Activated naive CD4-positive, alpha-beta T cell (primary cell): ENCODE measurements at places on chromosomes 6 and 20.

GRCh38 chr6:31870385-31870921 is 7.8 kb upstream of the NEU1 start:
- no peak for DNase-seq

DNA sequence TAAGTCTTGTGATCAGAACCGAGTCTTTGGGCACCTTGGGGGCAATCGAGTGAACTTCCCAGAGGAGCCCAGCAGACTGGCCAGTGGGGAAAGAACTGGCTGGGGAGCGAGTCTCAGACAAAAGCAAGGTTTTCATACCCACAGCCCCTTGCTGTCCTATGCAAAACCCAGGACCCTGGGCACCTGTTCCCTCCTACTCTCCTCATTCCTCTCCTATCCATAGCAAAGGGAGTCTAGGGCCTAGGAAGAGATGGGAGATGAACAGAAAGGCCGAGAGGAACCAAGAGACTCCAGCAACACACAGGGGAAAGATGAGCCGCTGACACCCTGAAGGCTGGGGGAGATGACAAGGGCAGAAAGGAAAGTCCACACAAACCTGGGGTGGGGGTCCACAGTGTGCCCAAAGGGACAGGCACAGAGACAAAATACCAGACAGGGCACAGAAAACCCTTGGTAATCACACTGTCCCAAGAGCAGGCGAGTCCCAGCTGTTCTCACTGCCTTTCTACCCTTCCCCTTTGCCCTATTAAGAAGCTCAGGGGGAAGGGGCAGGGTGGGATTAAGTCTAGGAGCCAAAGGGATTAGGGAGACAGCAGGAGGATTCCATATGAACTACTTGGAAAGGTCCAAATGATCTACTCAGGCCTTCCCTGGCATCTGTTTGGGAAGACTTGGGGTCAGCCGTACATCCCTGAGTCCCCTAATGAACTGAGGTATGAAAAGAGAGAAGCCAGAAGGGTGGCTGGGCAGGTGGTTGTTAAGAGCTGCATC is 6.5 kb downstream of the PPP1R18 start:
- DNase-seq = no peak

- no peak for DNase-seq
Observed at GRCh38 chr6:170536671-170537070, 16.4 kb downstream of the PSMB1 start.

DNA sequence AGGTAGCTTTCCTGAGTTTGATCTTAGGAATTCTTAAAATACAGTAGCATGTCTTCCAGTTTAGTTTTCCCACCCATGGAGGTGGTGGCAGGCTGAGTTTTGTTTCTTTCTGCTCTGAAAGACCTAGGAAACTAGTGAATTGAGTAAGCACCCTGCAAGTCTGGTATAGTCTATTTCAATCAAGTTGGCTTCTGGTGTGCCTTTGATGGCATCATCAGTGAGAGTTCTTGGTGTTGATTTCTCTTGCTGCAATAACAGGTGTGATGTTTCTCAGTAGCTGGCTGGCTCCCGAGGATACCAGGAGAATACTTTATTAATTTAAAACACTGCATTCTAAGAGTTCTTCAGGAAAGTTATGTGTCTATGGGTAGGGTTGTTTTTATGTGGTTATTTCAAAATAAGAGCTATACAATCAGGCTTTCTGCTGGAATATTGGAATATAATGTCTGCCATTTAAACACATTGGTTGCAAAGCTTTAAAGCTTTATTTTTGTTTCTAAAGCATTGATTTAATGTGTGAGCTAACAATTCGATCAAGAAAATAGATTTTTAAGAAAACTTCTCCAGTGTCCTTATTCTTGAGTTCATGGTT is 19.0 kb downstream of the VAPB start:
- no peak for DNase-seq

DNA sequence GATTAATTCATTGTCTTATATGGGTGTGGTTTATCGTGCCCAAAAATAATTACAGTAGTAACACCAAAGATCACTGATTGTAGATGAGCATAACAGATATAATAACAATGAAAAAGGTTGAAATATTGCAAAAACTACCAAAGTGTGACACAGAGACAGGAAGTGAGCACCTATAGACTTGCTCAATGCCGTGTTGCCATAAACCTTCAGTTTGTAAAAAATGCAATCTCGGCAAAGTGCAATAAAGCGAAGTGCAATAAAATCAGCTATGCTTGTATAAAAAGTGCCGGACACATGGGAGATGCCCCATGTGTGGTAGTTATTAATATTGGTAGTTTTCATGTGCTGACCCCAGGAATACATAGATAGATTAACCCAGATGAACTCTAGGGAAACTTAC is 192.6 kb downstream of the NRN1 start:
- DNase-seq = no peak

GRCh38 chr20:35600993-35601973 is 14.3 kb upstream of the SPAG4 start:
- DNase-seq = peak; percentile 34

- no peak for DNase-seq
Observed at GRCh38 chr6:124683507-124683906, 278.7 kb upstream of the RNF217 start.

- DNase-seq = no peak
Observed at GRCh38 chr6:44122801-44123200, 4.5 kb downstream of the MRPL14 start.

DNA sequence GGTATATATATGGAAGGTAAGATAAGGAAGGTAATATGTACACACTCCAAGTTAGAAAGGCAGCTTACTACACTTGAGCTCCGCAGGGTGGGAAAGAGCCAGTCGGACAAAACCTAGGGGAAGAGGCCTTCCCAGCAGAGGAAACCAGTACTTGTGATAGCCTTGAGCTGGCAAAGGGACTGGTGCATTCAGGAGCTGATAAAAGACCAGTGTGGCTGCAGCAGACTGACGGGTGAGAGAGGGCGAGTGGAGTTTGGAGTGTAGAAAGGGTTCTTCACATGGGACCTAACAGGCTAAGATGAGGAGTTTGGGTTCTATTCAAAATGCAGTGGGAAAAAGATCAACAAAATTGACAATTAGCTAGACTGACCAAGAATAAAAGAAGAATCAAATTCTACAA is 49.3 kb upstream of the KIF13A start:
- no peak for DNase-seq

- no peak for DNase-seq
Observed at GRCh38 chr6:101011186-101011585, 130.1 kb upstream of the ASCC3 start.

GRCh38 chr6:10800810-10801209 is 37.5 kb downstream of the MAK start:
- DNase-seq = no peak

DNA sequence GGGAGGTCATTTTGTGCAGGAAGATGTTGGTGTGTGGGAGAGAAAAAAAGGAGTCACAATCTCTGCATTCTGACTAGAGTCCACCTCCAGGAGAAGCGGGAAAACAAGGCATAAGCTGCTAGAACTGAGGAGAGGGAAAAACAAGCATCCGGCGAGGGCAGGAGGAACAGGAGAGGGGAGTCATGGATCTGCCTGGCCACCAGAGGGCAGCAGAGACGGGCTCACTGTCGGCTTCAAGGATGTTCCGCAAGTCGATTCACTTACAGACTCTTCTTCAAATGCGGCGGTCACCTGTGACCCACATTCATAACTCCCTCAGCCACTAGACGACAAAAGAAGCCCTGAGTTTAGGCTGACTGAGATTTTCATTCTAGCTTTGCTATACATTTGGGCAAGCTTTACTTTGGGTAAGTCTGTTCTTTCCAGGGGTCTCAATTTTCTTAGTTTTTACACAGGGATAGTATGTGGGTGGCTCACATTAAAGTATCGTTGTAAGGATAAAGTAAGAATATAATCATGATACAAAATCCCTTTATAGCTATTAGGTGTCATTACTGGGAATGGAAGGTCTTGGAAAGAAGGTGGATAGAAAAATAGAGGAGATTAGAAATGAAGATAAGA is 6.6 kb upstream of the BTNL2 start:
- DNase-seq = peak; percentile 75

GRCh38 chr20:10637031-10637559 is 36.7 kb downstream of the JAG1 start:
- DNase-seq = no peak

- no peak for DNase-seq
Observed at GRCh38 chr6:119830494-119831295, 481.1 kb upstream of the MAN1A1 start.

DNA sequence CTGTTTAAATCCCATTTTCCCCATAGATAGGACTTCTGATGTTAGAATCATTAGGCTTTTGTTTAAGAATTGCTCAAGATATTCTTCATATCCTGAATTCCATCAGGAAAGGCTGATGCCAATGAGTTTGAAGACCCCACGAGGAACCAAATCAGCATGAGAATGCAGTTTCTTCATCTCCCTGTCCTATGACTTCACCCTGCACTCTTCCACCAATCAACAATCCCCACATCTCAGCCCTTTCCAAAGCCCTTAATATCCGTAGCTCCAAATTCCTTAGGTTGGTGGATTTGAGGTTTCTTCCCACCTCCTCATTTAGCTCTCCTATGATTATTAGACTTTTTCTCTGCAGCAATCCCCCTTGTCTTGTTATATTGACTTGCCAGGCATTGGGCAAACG is 88.3 kb upstream of the PRND start:
- DNase-seq = no peak
